Trophoblast cell (in vitro differentiated cells and primary cell): ENCODE measurements at places on chromosomes 7 and 10.

GRCh38 chr7:74263399-74264120 lies 9.4 kb upstream of the RFC2 start:
- no peak for DNase-seq

GRCh38 chr7:70599446-70600190 lies 532.3 kb upstream of the GALNT17 start:
- no peak for DNase-seq

DNA sequence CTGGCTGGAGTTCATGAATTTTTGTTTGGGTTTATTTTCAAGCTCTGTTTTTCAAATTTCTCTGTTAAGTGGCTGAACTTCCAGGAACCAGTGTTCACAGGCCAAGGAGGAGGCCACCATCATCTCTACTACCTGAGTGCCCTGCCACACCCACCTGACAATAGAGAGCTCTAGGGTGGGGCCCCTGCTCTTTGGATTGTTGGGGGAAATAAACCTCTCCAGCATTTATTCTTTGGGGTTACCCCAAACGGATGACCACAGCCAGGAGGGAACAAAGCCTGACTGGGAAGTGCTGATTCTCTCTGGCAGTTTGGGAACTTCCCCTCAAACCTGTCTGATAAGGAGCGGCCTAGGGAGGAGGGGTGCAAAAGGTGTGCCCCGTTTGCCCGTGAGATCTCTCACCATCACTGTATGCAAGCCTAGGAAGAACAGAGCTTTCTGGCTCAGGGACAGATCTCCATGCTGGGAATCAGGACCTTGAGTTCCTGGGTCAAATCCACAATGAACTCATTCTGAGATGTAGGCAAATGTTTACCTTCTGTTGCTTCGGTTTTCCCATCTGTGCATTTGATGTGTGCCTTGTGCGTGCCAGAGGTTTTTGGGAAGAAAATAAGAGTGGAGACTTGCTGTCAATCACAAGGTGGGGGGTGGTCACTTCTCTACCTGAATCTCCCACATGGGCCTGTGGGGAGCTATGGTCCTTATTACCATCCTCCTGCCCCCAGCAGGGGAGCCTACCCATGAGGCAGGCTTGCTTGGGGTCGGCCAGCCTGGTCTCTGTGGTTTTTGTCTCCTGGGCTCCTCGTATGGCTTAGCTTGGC lies 27.7 kb upstream of the PDCD4 start:
- DNase-seq = no peak

GRCh38 chr7:80843018-80843677 lies 75.7 kb downstream of the SEMA3C start:
- peak; percentile 22 for DNase-seq

DNA sequence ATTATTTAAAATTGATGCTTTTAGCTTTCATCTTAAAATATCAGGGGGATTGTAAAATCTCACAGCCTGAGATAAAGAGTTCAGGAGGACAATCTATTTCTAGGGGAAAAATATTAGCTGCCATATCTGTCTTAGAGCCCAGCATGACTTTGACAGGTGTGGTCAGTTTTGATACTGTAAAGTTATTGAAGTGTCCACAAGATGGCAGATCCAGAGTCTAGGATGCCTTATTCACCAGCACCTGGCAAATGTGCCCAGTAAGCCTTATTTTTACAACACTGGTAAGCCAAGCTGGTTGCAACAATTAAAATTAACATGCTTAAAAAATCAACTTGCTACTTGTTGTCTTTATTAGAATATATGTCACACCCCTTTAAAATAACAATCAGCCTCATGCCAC lies 579.3 kb downstream of the SH2D4B start:
- no peak for DNase-seq

DNA sequence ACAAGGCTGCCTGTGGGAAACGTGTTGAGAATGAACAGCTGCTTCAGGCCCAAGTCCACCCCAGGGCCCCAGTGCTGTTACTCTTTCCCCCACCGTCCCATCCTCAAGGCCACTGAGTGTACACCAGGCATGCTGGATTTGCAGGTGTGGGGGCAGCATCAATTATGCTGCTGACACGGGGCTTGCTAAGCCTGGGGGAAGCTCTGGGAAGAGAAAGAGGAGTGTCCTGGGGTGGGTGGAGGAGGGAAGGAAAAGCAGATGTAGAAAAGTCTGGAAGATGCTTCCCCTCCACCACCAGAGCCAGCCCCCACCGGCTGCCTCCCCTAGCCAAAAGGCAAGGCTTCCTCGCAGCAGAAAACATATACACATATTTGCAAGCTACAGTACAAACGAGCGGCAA lies 153.9 kb downstream of the CDH23 start:
- DNase-seq = no peak

- no peak for DNase-seq
Observed at GRCh38 chr7:73941836-73942551, 81.0 kb downstream of the TMEM270 start.

DNA sequence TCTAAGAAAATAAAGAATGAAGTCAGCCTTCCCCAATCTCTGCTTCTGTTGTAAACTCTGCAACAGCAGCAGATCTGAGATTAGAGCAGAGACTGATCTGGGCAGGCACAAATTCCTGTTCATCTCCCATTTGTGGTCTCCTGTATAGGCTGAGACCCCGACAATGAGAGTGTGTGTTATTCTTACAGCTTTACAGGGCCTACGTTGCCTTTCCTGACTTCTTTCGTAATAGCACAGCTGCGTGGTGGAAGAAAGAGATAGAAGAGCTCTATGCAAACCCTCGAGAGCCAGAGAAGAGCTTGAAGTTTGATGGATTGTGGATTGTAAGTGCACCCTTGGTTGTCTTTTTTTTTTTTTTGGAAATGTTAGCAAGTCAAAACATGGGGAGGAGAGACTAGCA lies 72.1 kb downstream of the PRSS58 start:
- DNase-seq = no peak

DNA sequence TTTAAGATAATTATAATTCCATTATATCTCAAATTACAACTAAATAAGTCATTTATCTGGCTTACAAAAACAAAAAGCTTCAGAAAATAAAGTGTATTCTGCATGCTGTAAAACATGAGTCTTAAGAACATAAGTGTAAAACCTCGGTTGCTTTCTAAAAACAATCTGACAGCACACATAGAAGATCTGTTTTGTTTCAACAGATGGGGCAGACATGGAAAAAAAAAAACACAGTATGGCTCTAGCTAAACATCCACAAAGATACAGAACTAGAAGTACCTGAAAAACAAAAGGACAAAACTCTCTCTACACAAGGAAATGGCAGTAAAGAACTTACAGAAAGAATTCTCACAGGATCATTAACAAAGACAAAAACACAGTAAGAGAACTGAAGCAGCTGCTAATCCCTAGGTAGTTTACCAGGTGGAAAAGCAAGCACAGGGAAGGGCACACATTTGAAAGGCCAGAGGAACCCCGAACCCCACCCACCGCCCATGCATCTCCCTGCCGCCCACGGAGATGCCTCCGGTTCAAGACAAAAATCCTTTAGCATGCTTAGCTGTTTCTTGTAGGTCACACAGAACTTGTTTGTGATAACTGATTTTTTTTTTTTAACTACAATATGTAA lies 42.5 kb downstream of the DLD start:
- DNase-seq = no peak

GRCh38 chr10:31605861-31606525 lies 287.0 kb downstream of the ZEB1 start:
- no peak for DNase-seq

DNA sequence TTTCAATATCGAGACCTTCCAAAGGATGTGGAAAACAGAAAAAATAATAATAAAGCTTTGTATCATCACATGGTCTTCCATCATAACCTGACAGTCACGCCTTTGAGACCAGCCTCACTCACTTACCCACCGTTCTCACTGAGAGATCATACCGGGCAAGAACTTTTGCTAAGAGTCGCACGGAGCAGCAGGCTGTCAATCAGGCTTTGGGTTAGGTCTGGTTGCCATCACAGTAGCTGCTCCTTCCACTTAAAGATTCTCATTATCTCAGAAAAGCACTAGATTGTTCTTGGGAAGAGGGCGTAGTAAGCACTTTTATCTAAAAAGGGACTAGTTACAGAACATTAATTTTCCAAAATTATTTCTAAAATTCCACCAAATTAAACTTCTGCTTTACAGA lies 2.0 kb downstream of the RELN start:
- no peak for DNase-seq

DNA sequence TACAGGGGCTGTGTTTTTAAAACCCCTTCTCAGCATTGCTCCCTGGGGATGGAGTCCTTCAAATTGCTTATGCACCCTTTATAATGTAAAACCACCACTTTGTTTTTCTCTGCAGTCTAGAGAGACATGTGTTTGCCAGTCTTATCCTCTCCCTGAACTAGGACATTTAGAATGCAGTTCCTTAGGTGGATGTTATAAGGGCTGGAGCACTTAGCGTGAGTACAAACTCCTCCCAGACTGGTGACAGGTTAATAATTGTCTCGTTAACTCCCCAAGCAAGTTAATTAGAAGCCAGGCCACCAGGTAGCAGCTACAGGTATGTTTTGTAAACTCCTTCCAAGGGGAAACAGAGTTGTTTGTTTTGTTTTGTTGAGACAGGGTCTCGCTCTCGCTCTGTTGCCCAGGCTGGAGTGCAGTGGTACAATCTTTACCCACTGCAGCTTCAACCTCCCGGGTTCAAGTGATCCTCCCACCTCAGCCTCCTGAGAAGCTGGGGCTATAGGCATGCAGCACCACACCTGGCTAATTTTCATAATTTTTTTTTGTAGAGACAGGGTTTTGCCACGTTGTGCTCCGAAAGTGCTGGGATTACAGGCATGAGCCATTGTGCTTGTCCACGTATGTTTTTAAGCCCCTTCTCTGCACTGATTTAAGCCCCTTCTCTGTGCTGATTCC lies 100.2 kb downstream of the FAM107B start:
- DNase-seq = no peak

DNA sequence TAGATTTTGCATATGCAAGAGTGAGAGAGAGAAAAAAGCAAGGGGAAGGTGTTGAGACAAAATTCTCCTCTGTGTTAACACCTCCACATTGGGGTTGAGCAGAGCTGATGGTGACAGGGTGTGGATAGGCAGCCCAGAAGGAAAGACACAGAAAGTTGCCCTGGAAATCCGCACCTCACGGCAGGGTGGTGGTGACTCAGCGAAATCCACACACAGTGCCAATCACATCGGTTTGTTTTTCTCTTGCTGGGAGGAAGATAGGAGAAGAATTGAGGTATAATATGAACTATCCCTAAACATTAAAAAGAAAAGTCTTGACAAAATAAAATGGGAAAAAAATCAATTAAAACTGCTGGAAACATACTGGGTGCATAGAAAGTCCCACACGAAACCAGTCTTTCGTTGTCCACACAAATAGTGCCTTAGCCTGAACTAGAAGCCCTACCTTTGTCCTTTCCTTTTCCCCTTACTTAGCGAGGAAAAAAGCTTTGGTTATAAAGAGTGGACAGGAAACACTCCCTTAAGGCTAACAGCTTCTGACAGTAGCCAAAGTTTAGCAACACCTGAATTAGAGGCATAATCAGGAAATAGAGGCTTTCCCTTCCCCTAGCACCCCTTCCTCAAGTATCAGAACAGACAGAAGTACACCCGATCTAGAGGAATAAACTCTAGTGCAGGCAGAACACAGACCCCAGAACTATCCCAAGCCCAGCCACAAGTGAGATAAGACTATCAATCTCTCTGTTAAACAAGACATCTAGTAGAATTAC lies 39.2 kb upstream of the DNAJC1 start:
- DNase-seq = no peak

DNA sequence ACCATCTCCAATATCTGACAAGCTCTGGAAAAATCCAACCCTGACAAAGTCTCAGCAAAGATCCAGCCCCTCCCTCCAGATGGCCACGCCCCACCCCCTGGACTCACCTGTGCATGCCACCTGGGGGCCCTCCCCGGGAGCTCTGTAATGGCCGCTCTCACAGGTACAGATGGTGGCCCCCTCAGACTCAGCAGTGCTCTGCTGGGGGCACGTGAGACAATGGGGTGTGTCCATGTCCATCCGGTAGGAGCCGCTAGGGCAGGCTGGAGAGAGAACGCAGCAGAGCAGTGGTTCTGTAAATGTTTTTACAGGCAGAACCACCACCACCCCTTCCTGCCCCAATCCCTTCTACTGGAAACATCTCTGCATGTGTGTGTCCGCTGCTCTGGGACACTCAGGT lies 9.5 kb downstream of the EPHA1 start:
- no peak for DNase-seq

DNA sequence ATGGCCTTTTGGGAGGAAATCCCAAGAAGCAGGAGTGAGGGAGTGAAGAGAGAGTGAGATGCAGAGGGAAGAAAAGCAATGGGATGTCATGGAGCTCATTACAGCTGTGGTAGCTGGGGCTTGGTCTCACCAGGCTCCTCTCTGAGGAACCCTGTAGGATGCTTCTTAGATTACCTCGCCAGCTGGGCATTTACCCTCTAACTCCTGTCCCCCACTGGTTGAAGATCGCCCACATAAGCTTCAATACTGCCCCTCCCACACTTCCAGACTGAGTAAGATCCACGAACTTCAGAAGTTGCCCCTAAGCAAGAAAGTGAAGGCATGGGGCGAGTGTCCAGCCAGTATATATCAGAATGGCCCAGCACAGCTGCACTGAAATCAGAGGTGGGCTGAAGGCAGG lies 58.1 kb upstream of the SLC35B4 start:
- no peak for DNase-seq

DNA sequence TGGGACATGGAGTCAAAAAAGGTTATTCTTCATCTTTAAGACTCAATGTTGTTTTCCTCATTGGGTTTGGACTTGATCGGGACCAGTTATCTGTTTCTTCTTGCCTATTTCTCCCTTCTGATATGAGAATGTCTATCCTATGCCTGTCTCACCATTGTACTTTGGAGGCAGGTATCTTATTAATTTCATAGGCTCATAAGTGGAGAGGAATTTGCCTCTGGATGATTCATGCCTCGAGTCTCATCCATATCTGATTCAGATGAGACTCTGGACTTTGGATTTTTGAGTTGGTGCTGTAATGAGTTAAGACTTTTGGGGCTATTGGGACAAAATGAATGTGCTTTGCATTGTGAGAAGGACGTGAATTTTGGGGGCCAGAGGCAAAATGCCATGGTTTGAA lies 36.2 kb upstream of the CCDC7 start:
- DNase-seq = no peak

DNA sequence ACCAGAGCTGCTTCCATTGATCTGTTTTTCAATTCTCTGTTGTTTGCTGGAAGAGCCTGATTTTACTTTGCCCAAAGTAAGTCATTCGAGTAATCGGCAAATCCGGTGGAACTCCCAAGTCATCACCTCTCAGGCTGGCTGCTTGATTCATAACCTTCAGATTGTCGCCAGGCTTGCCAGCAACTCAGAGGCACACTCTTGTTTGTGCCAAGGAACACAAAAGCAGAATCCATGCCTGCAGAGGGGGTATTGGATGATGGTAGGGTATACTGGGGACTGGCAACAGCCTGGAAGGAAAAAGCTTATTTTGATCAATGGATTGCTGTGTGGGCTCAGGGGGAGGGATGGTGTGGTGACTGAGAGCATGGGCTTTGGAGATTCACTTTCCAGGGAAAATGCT lies 542.4 kb downstream of the SORCS3 start:
- DNase-seq = no peak

DNA sequence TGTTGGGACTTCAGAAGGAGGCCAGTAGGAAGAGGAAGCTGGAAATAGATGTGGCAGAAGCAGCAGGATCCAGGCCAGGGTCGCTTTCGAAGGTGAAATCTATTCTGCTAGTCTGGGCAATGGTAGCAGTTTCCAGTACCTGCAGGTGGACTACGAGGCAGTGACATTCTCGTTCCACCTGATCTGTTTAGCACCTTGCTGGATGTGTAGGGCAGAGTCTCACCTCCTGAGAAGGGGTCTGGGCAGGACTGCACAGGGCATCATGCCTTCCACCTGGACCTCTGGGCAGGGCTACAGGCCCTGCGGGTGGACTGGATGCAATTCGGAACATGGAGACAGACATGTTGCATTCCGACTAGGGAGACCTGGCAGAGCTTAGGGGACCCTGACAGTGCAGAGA lies 254.8 kb upstream of the ZNF32 start:
- DNase-seq = no peak

GRCh38 chr10:127579640-127580039 lies 30.5 kb downstream of the NPS start:
- DNase-seq = no peak
